ENCODE measurements at places on chromosomes 6 and 20.

DNA sequence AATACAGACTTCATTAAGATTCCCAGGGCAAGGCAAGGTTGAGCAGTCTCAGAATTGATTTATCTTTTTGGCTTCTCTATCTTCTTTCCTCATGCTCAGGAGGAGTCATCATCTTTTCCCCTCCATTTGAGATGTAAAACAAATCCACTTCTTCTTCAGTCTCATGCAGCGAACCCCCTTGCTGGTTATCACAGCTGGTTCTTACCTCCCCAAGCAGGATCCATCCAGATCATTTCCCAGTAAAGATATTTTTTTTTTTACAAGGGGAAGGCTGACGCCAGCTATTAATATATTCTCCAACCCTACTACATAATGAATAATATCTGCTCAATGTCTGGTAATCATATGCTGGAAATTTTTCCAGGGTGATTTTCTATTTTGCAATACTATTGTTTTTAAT is 508.9 kb upstream of the NOX3 start:
- DNase-seq: no peak

- no peak for DNase-seq
Measured at GRCh38 chr6:136593748-136594490, 43.7 kb upstream of the MAP7 start.

DNA sequence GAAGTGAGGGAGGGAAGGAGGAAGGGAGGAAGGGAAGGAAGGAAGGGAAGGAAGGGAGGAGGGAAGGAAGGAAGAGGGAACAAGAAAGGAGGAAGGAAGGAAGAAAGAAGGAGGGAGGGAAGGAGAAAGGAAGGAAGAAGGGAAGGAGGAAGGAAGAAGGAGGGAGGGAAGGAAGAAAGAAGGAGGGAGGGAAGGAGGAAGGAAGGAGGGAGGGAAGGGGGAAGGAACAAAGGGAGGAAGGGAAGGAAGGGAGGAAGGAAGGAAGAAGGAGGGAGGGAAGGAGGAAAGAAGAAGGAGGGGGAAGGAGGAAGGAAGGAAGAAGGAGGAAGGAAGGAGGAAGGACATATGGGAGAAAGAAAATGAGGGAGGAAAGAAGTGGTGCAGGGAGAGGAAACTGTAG is 184.7 kb upstream of the PMEPA1 start:
- DNase-seq: no peak

- no peak for DNase-seq
Measured at GRCh38 chr20:32660661-32661060, 13.1 kb downstream of the C20orf203 start.

- no peak for DNase-seq
Measured at GRCh38 chr6:170082531-170083187, 208.2 kb downstream of the DLL1 start.

- DNase-seq: no peak
Measured at GRCh38 chr20:32018269-32019155, 8.3 kb downstream of the CCM2L start.

- DNase-seq: no peak
Measured at GRCh38 chr6:111973927-111974639, 79.8 kb upstream of the CCN6 start.

DNA sequence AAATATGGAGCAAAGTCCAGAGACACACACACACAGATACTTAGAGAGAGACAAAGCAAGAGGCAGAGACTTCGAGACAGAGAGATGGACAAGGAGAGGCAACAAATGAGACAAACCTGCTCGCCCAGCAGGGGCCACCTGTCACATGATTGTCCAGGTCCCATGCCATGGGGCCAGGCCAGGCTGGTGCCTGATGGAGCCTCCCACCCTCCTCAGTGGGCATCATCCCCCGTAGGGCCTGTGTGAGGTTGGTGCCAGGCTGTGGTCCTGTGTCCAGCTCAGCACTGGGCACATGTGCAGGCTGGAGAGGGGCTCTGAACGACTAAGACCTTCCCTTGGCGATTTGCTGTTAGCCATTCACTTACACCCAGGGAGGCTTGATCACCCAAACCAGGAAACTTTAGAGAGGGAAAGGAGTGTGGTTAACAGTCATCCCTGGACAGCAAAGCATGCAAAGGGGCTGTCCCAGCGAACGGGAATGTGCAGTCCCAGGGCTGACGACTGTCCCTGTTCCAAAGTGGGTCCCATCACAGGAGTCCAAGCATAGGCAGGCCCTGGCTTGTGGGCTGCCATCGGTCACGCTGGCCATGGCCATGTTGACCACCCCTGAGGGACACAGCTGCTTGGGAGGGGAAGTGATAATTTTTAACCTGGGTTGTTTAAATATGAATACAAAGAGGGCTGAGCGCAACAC is 38.4 kb upstream of the PHACTR3 start:
- no peak for DNase-seq

DNA sequence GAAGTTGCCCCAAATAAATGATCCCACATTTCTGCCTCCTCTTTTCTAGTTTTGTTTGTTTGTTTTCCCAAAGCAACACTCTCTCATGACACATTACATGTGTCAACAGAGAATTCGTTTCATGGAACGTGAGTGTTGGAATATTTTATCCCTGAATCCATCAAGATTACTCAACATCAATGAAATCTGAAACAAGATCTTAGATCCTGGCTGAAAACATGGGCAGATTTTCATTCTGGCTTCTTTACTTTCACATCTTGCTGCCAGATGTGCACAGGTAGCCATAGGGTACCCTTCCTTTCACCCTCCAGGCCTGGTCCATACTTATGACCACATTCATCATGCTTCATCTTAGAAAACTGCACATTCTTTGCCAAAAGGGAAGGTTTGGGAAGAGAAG is 347.0 kb downstream of the DOK5 start:
- no peak for DNase-seq

- no peak for DNase-seq
Measured at GRCh38 chr6:10621847-10622246, 72.6 kb downstream of the C6orf52 start.

DNA sequence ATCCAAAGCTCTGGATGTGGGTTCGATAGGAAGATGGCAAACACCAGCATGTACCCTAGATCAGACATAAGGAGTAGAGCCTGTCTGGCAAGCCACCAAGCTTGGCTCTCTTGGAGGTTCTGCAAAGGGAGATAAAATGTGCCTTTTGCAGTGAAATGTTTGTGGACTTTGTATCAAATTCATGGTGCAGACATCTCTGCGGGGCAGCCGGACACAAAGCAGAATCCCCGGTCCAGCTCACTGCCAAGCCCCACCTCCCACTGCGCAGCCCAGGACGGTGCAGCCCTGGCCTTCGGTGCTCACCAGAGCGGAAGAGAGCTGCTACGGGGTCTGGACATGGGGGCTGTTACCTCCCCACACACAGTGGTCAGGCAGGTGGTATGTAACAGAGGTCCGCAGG is 333.6 kb upstream of the JARID2 start:
- no peak for DNase-seq

DNA sequence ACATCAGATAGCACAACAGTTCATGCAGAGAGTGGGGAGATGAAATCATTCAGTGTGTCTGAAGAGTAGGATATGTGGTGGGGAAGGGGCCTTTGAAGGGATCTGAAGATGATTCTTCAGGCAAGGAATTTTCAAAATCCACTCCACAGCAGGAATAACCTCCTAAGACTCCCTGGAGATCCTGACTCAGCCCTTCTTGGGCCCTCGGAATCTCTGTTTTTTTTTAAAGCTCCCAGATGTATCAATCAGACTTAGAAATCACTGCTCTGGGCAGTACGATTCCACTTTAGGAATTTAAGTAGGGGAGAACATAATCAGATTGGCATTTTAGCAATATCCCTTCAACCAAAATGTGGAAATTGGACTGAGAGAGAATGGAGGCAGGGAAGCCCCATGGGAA is 55.5 kb downstream of the RIOK1 start:
- DNase-seq: no peak

- no peak for DNase-seq
Measured at GRCh38 chr20:59371431-59371830, 71.0 kb downstream of the EDN3 start.

DNA sequence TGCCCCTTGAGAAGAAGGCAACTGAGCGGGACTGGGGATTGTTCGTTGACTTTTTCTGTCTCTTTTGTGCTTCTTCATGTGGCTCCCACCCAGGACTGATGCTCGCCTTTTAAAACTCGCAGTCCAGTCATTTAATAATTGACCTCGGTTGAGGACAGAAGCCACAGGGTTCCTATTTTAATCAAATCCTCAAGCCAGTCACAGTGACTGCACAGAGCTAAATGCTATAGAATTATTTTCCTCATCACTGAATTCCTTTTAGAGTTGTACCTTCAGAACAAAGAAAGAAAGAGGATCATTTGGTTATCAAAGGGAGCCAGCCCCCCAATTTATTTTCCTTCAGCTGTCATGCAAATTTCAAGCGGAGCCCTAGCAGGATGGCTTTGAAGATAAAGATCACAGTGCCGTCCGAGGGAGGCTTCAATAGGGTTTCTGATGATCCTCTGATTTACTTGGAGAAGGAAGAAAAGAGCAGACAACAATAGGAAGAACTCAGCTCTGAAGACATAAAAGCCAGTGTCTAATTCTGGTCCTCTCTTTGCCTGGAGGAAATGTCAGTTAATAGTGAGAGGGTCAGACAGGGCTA is 186.6 kb downstream of the DOK5 start:
- no peak for DNase-seq

- no peak for DNase-seq
Measured at GRCh38 chr20:57783956-57784837, 74.4 kb upstream of the PMEPA1 start.
